ENCODE measurements at places on chromosomes 4 and X.

DNA sequence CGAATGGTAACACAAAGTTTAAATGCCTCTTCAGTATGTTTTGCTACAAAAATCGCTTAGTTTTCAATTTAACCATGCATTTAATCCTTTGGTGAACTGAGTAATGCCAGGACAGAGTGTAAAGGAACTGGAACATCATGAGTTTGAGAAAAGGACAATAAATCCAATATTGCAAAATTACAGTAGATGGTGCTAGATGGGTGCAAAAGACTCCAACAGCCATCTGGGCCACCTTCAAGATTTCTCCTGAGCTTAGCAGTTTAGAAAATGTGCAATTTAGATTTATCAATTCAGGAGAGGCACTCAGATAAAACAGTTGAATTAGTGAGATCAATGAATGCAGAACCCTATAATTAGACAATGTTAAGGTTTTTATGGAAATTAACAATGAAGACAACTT lies 33.2 kb upstream of the MID1IP1 start:
- peak; percentile 57 for DNase-seq

DNA sequence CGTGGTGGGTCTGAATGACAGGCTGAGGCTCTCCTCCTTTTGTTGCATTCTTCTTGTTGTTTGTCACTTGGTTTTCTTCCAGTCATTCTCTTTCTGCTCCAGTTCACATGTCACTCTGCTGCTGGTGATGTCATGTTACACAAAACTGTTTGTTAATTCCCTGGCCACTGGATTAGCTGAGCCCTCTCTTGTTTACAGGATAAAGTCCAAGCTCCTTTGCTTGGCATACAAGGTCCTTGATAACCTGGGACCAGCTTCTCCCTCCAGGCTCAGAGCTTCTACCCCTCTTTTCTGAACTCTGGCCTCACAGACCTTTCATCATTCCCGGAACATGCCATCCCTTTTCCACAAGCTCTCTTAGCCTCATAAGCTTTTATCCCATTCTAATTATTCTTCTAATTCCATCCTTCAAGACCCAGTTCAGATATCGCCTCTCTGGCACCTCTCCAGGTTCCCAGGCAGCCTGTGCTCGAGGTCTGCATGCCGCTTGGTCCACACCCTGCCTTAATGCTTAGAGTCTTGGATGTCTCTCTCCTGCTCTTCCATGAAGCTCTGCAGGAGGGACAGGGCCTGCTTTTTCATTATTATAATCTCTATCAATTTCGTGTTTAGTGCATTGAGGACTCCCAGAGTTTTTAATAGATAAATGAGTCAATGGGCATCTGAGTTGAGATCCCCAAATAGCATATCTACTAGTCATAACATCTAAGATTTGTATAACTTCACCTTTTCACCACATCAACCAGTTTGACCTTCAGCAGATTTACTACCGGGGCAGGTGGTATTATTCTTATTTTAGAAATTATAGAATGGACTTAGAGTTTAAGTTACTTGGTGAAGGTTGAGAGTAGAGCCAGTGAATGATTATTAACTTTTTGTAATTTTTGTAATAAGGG lies 98.7 kb downstream of the TMEM131L start:
- no peak for DNase-seq

GRCh38 chr4:36235306-36235705 lies 9.0 kb downstream of the ARAP2 start:
- DNase-seq: no peak

DNA sequence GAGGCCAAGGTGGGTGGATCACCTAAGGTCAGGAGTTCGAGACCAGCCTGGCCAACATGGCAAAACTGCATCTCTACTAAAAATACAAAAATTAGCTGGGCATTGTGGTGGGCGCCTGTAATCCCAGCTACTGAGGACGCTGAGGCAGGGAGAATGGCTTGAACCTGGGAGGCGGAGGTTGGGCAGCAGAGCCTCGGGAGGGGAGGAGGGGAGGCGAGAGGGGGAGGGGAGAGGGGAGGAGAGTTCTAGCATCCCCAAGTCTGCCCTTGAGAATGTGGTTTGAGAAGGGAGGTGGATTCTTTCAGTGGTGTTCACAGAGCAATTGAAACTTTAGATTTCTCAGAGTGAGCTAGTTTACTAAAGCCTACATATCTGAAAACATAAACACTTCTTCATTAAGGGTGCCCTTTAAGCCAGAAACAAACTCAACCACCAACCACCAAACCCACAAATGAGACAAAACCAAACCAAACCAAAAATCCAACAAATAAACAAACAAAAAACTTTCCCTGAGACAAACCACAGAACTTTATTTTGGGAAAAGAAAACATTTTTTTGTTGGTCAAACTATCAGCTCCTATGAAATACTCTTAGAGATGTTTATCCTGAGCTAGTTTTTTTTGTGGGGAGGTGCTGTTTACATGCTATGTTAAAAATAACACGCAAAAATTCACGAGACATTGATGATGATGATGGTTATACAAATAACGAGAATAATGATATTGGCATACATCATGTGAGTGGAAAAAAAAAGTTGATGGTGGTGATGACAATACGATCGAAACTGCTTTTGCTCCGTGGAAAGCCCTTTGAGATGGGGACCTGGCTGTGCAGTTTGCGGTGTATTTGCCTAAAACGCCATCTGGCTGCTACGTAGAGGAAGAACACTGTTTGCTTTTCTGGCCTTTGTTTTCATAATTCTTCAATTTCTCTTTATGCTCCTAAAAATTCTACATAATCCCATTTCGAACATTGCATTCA lies 98.2 kb upstream of the PRKX start:
- DNase-seq: peak; percentile 62

DNA sequence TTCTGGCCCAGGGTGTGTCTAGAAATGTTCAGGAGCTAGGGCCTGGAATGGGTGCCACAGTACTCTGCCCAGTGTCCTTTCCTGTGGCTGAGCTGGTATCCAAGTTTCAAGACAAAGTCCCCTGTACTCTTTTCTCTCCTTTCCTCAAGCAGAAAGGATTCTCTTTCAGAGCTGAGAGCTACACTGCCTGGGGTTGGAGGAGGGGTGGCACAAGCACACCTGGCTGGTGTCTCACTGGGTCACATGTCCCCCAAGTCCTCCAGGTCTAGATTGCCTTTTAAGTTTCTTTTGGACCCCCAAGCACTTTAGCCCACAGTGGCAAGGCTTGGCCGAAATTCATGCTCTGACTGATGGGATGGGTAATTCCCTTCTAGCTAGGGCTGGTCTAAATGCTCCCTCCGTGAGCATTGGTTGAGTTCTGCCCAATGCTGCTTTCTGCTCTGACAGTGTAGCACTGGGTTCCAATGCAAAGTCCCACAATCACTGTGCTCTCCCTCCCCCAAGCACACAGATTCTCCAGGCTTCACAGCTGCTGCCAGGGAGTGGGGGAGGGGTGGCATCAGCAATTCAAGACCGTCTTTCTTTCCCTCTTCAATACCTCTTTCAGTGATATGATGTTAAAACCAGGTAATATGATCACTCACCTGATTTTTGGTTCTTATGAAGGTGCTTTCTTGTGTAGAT lies 47.8 kb downstream of the BEX3 start:
- DNase-seq: no peak

DNA sequence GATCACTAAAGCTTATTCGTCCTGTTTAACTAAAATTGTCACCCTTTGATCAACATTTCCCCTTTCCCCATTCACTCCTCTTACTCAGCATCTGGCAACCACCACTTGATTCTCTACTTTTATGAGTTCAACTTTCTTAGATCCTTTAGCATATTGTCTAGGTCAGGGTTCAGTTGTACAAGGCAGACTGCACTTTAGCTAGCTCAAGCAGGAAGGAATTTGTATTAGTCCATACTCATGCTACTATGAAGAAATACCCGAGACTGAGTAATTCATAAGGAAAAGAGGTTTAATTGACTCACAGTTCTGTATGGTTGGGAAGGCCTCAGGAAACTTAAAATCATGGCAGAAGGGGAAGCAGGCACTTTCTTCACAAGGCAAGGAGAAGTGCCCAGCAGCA lies 44.3 kb downstream of the TASL start:
- no peak for DNase-seq

DNA sequence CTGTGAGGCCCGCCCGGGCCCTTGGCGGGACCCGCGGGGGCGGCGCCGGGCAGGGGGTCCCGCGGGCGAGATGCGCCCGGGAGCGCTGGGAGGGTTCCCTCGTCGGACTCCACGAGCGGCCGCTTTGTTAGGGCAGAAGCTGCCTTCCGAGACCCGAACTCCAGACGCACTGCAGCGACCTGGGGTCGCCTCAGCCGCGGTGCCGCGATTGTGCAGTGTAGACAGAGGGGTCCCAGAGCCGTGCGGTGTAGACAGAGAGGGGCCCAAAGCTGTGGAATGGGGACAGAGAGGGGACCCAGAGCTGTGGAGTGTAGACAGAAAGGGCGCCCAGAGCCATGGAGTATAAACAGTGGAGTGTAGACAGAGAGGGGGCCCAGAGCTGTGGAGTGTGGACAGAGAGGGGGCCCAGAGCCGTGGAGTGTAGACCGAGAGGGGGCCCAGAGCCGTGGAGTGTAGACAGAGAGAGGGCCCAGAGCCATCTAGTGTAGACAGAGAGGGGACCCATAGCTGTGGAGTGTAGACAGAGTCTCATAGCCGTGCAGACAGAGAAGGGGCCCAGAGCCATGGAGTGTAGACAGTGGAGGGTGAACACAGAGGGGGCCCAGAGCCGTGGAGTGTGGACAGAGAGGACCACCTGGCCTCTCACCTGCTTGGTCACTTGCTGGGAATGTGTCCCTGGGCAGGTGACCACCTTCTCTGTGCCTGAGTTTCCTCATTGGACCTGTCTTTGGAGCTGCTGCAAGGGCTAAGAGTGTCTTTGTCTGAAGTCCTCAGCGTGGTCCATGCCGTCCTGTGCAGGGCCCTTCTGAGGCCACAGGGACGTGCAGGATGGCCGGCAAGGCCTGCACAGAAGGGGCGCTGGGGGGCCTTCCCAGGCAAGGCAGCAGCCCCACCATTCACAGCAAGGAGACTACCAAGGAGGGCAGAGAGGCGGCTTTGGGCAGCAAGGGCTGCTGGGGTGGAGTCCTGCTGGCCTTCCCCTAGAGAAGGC lies 875 bp downstream of the RGS12 start:
- DNase-seq: peak; percentile 12

- no peak for DNase-seq
Observed at GRCh38 chrX:53422861-53423306, at the start of gene RIBC1. RIBC1 (plus strand) TSS chrX:53422873; CDS start chrX:53426277, 3,404 bp downstream.

GRCh38 chrX:54177306-54177705 lies 5.7 kb downstream of the FAM120C start:
- DNase-seq: no peak

DNA sequence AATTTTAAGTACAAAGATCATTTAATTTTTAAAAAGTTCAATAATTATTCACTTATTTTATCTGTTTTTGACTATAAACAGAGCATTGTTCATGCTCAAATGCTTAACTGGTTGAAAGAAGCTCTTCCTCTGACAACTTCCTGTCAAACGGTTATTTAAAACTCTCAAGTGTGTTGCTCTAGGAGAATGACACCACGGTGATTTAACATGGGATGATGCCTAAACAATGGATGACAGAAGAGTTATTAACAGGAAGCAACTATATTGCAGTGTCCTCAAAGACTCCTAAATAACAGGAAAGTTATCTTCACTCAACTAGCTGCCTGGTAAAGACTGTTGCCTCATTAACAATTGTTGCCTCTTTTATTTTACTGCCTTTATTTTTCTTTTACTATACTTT lies 509.6 kb downstream of the PACRGL start:
- DNase-seq: no peak

GRCh38 chrX:26442340-26442739 lies 226.4 kb downstream of the MAGEB5 start:
- DNase-seq: peak; percentile 24

- DNase-seq: no peak
Observed at GRCh38 chr4:173801876-173802661, 272.0 kb upstream of the HAND2 start.

DNA sequence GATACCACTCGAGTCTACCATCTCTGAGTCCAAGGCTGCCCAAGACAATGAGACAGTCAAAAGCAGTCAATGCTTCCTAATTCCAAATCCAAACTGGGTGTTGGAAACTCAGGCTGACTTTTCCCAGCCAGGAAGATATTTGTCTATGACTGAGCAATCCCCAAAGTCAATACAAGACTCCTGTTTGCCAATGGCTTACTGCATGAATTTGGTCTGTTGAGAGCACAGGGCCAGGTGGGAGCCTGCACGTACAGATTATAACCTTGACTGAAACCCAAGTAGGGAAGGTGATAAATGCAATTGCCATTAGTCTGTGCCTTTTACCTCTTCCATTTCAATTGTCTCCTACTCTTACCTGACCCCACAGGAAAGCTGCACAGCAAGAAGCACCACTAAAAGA lies 72.6 kb upstream of the PPARGC1A start:
- DNase-seq: no peak

GRCh38 chr4:166301266-166301665 lies 428.2 kb downstream of the TLL1 start:
- no peak for DNase-seq

- DNase-seq: peak; percentile 91
Observed at GRCh38 chrX:37796805-37797204, 16.9 kb downstream of the CYBB start.

- no peak for DNase-seq
Observed at GRCh38 chr4:172188248-172188988, 375.2 kb downstream of the GALNTL6 start.

- no peak for DNase-seq
Observed at GRCh38 chr4:153547520-153547919, 81.4 kb downstream of the TMEM131L start.

DNA sequence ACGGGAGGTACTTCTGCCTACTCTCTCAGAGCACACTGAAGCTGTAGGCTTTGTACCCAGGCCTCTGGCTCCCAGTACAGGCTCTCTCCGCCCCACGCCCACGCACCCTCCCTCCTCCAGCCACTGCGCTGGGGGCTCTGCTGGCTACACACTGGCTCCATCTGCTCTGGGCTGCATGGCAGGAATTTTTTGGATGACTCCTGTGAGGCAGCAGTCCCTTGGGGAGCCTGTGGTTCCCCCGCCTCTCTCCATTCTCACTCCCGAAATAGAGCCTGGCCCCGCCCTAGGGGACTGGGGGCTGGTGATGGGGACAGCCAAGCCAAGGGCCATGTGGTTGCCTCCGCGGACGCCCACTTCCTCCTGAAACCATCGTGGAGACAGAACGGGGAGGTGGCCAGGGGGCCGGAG lies 58.1 kb upstream of the ADRA2C start:
- no peak for DNase-seq

DNA sequence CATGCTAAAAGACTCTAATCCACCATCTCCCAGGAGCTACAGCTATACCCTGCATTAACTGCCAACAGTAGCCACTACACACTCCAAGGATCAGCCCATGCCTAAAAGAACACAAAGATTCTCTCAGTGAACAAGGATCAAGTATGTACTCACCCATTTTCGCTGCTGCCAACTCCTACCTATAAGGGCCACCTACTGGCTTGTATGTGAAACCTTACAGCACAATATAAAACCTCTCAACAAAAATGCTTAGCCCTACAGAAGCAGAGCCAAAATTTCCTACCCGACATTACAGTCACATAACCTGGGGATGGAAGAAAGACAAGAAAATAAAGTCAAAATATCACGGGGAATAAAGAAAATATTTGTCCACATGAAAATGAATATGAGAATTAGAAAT lies 562.8 kb upstream of the POU3F4 start:
- DNase-seq: no peak

- DNase-seq: no peak
Observed at GRCh38 chrX:131763674-131764073, 219.8 kb downstream of the OR13H1 start.

- no peak for DNase-seq
Observed at GRCh38 chr4:15738877-15739276, 36.0 kb downstream of the BST1 start.

- DNase-seq: no peak
Observed at GRCh38 chr4:16415751-16416150, 189.5 kb upstream of the TAPT1 start.

GRCh38 chr4:72319601-72320021 lies 249.4 kb downstream of the ADAMTS3 start:
- DNase-seq: peak; percentile 83

Measured in KBM-7 (cell line).